Neural progenitor cell (in vitro differentiated cells): ENCODE measurements at places on chromosomes 7 and 10.

GRCh38 chr10:75936841-75937240 lies 505.4 kb downstream of the LRMDA start:
- no peak for DNase-seq

- no peak for DNase-seq
These were observed 133.8 kb downstream of the NEURL1 start for GRCh38 chr10:103627111-103627892.

DNA sequence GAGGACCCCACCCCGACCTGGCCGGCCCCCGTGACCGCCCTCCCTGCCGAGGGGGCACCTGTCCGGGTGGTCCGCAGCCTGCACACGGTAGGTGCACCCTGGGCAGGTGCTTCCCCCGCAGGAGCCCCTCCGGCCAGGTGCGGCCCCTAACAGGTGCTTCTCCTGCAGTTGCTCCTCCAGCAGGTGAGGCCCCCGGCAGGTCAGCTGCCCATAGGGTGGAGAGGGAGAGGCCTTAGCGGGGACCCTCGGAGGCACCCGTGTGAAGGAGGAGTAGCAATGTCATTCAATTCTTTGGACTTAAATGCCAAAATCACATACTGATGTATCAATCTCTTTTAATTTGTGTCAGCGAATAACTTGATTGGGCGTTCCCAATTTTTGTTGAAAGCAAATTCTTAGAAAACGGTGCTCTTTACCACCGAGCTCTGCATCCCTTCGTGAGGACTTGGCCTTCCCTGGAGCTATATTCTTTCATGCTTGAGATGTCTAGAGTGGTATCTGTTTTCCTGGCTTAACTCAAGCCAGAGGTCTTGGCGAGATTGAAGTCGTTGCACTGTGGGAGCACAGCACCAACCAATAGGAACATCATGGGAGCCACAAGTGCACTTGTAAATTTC lies 738 bp upstream of the NCAPG2 start:
- peak; percentile 18 for DNase-seq

DNA sequence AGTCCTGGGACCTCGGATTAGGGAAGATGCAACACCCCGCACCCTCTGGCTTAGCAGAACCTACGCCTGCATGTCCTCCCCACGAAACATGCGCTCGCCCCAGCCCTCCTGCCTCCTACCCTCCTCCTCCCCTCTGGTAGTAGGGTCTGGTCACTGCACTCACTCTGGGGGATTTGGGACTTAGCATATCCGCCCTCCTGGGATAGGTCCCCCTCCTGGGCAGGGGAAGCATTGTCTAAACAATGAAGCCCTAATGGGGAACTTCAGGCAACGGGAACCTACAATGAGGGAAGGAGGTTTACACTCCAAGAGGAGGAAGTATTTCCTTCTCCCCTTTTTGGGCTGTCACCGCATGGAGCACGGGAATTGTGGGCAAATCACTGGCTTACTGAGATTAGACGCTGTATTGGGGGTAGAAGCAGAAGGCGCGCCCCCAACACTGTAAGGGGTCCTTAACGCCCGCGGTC lies 892 bp downstream of the CRHR2 start:
- DNase-seq, result peak; percentile 65

GRCh38 chr10:129394518-129395328 lies 72.3 kb upstream of the MGMT start:
- no peak for DNase-seq

DNA sequence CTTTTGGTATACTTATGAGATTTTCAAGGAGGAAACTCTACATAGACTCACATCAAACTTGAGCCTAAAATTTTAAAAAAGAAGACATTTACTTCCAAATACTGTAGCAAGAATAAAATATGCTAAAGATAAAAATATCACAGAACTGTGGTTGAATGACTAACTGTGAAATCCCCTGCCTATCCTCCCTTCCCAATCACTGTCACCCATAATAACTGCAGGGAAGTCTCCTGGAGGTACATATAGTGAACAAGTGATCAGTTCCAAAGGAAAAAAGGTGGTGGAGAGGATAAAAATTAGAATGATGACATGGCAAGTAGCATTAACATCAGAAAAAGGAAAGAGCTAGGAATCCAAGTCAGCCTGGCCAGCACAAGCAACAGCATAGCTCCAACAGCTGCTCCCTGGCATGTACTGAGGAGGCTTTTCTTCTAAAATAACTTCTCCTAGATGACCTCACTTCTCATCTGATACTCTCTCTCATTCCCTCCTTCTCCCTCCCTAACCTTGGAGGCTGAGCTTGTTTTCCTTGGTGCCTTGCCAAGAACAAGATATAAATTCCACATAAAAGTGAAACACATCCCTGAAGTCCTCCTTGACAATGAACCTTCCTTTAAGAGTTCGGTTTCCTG lies 124.0 kb downstream of the IQUB start:
- DNase-seq, result no peak

DNA sequence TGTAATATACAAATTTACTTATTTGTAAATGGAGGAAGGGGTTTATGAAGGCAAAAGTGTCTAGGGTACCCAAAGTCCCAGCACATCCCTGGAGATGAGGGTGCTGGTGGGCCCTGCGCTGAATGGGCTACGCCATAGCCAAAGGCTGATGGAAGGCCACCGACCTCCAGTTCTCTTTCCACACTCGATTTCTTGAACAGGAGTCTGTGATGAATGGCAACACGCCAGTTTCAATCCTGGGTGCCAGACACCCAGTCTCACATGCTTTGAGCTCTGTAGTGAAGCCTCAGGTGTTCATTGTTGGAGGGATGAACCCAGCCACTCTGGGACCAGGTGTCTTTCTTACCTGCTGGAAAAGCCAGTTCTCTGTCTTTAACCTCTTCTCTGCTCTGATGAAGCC lies 752 bp downstream of the LRMDA start:
- DNase-seq, result peak; percentile 13

DNA sequence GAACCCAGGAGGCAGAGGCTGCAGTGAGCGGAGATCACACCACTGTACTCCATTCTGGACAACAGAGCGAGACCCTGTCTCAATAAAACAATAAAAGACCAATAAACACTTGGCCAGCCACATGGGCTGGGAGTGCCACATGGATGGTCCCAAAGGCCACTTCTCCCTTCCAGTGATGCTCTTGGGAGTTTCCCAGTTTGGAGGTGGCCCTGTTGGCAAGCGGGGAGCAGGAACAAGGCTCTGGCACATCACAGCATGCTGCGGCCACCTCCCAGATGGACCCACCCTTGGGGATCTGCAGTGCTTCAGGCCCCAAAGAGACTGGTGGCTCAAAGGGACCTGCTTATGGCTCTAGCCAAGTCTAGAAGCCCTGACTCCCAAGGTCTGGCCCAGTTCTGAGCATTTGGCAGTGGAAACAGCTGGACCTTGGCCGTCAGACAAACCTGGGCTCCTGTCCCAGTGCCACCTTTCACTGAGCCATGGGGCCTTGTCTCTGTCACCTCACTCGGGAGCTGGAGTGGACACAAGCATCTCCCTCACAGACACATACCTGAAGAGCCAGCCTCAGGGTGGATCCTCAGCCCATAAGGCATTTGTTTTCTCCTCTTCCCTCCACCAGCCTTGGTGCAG lies 91.7 kb downstream of the COL13A1 start:
- no peak for DNase-seq

DNA sequence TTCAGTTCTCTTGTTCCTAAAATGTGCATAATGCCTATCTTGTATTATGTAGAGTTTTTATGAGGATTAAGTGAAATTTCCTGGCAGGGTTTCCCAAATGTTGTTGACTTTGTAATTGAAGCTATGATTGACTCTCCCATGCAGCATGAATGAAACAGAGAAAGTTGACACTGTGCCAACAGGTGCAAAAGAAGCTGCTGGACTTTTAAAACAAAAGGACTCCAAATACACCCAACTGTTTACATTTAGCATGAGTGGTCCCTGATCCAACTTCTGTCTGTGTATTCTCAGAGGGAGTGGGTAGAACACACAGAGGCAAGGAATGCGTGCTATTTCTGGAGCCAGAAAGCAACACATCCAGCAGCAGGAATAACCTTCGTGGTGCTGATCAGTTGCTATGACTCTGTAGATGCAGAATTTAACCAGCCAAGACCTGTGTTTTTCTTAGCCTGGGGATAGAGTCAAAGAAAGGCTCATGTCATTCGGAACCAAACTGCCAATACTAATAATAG lies 14.4 kb upstream of the RBM20 start:
- no peak for DNase-seq

GRCh38 chr10:60426425-60426824 lies 36.8 kb upstream of the ANK3 start:
- no peak for DNase-seq

DNA sequence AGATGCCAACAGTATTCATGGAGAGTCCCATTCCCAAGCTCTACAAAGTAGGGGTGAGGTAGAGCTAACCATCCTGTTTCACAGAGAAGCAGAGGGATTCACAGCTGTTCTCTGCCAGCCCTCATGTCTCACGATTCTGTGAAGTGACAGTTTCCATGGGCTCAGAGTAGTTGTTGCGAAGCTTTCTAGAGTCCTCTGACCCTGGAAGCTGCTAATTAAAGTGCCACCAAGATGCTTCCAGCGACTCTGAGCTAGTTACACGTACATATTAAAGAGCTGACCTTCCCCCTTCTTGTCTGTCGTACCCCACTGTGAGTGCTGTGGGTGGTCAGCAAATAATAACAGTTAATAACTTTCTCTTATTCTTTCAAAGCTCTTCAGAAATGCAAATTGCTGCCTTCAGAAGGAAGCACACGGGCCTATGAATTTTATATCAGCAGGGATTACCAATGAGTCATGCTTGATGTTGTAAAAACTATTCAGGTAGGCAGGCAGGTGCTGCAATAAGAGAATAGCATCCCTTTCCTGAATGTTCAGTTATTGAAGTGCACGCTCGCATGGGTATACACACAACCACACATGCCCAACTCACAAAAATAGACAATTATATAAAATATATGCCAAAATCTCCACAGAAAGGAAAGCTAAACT lies 34.1 kb downstream of the DNAJB9 start:
- DNase-seq, result no peak

DNA sequence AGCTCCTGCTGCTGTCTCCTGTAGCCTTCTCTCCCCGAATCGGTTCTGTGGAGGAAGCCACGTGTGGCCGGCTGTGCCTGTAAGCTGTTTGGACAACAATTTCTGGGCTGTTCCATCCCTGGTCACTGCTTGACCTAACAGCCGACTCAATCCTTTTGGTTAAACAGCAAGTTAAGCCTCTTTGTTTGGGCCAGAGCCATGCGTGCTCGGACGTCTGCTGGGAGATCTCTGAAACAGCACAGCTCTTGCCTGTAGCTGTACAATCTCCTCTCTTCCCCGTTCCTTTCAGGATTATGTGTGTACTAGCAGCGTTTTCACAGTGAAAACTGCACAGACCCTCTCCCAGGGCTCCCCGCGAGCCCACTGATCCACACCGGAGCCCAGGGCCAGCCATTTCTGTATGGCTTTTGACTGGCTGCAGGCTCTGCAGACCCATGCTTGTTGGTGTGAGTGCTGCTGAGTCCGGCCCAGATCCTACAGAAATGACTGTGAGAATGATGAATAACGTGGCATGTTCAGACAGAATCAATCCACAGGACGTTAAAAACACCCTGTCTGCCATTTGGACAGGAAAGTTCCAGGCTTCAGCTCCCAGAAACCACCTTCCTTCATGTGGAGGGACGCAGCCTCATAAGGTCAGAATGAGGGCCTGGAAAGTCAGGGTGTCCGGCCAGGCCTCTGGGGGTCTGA lies 428.6 kb upstream of the ADARB2 start:
- DNase-seq, result peak; percentile 9

- DNase-seq, result no peak
These were observed 58.3 kb downstream of the SHOC2 start for GRCh38 chr10:110977662-110978061.

GRCh38 chr10:119981826-119982225 lies 89.3 kb downstream of the SEC23IP start:
- DNase-seq, result no peak

GRCh38 chr7:133545618-133546017 lies 292.7 kb downstream of the EXOC4 start:
- no peak for DNase-seq

GRCh38 chr10:70232155-70232858 lies 922 bp downstream of the PPA1 start:
- peak; percentile 60 for DNase-seq

- no peak for DNase-seq
These were observed 175.5 kb downstream of the RNF216 start for GRCh38 chr7:5605775-5606634.

GRCh38 chr10:6695519-6695918 lies 115.4 kb upstream of the PRKCQ start:
- no peak for DNase-seq

DNA sequence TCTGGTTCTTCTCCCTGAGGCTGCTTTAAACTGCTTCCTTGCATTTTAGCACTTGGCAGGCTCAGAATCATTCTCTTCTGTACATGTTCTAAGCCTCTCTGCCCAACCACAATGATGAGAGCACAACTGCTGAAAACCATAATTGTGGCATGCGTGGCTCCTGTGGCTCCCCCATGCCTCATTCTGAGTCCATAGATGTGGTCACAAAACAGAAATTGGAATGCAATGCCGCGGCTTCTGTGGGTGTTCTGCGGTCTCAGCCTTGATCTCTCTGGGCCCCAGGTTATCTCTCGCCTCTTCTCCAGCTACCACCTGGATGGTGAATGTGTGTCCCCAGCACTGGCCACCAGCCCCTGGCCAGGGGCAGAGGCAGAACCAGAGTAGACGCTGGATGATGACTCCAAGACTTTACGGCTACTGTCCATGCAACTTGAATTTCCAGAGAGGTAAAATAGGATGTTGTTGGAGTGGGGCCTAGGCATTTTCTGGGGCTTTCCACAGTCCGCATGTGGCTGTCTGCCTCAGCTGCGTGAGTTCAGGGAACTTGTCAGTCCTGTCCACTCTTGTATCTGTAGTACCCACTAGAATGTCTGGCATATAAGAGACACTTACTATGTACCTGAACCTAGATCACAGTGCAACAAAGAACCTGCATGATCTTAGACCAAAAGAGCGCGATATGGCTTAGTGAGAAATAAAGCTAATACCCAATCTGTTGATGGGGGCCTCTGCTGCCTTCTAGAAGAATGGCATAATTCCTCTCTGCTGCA lies 52.4 kb upstream of the ADRB1 start:
- no peak for DNase-seq

- no peak for DNase-seq
These were observed 37.8 kb upstream of the MMD2 start for GRCh38 chr7:4996696-4997222.

DNA sequence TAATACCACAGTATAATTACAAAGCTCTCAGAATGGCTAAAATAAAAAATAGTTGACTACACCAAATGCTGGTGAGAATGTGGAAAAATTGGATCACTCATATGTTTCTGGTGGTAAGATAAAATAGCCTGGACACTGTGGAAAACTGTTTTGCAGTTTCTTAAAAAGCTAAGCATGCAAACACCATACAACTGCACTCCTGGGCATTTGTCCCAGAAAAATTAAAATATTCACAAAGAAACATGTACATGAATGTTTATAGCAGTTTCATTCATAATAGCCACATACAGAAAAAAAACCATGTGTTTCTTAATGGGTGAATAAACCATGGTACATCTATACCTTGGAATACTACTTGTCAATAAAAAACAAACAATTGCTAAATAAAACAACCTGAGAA lies 172.9 kb downstream of the AHR start:
- DNase-seq, result no peak

DNA sequence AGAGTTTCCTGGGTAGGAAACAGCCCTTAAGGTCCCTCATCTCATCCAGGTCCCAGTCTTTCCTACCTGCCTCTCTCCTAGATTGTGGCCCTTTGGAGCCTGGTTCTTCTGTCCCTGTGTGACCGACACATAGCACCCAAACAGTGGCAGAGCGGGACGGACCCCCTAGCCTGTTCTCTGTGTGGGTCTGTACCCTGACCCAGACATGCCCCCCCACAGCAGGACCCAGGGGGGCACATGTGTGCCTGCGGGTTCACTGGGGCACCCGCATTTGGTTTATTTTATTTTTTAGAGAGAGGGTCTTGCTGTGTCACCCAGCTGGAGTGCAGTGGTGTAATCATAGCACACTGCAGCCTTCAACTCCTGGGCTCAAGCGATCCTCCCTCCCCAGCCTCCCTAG lies 11.5 kb downstream of the LIMK1 start:
- DNase-seq, result no peak
